ENCODE measurements at places on chromosomes 13 and 19. TPM values are rescaled to one million over a fixed set of nuclear protein-coding genes. Genes with fewer than 3 reads are reported as not detected.

GRCh38 chr19:17202249-17202648 lies 12.9 kb upstream of the USE1 start:
- H3K36me3 ChIP-seq: peaks cover 14% of the 10 kb centered on the region
- H3K27me3 ChIP-seq: no peaks in the 10 kb centered on the region
- no peaks in the 10 kb centered on the region for H3K4me1 ChIP-seq
- no peak overlapping the region for H3K4me3 ChIP-seq
- H3K27ac ChIP-seq: no peak overlapping the region
- no peak for DNase-seq

GRCh38 chr19:45202637-45203036 lies 24.1 kb downstream of the BLOC1S3 start:
- no peak overlapping the region for H3K4me3 ChIP-seq
- no peak for DNase-seq
- H3K36me3 ChIP-seq: no peaks in the 10 kb centered on the region
- no peak overlapping the region for H3K27ac ChIP-seq

SLITRK5 gene
- total RNA-seq: 0.06 TPM

DNA sequence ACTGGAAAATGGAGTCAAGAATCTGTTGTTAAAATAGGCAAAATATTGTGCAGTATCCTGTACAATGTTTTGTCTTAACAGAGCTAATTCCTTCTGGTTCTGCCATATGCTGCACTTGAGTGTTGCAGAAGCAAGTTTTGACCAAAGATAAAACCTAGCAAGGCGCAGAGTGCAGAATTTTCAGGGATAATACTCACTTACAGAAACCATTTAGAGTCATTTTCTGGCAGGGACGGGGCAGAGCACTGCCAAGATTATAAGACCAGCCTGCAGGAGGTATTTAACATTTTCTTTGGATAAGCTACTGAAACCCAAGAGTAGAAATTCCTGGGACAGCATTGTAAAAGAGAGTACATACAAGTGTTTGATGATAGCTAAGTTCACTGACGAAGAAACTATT lies 159.5 kb upstream of the EDNRB start:
- H3K27ac ChIP-seq: no peak overlapping the region
- H3K4me3 ChIP-seq: no peak overlapping the region
- no peaks in the 10 kb centered on the region for H3K4me1 ChIP-seq
- no peaks in the 10 kb centered on the region for H3K36me3 ChIP-seq

DNA sequence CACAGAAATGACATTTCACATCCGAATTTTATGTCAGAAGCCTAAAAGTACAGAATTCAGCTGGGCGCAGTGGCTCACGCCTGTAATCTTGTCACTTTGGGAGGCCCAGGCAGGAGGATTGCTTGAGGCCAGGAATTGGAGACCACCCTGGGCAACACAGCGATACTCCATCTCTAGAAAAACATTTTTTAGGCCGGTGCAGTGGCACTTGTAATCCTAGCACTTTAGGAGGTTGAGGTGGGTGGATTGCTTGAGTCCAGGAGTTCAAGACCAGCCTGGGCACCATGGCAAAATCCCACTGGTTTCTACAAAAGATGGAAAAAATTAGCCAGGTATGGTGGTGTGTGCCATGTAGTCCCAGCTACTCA lies 15.3 kb downstream of the NOP53 start:
- H3K4me3 ChIP-seq: no peak overlapping the region
- H3K27ac ChIP-seq: no peak overlapping the region

- H3K27ac ChIP-seq: no peak overlapping the region
- no peaks in the 10 kb centered on the region for H3K36me3 ChIP-seq
- no peaks in the 10 kb centered on the region for H3K4me1 ChIP-seq
- no peak for DNase-seq
- no peaks in the 10 kb centered on the region for H3K27me3 ChIP-seq
Measured at GRCh38 chr19:8215783-8216182, 6.6 kb downstream of the CERS4 start.

DNA sequence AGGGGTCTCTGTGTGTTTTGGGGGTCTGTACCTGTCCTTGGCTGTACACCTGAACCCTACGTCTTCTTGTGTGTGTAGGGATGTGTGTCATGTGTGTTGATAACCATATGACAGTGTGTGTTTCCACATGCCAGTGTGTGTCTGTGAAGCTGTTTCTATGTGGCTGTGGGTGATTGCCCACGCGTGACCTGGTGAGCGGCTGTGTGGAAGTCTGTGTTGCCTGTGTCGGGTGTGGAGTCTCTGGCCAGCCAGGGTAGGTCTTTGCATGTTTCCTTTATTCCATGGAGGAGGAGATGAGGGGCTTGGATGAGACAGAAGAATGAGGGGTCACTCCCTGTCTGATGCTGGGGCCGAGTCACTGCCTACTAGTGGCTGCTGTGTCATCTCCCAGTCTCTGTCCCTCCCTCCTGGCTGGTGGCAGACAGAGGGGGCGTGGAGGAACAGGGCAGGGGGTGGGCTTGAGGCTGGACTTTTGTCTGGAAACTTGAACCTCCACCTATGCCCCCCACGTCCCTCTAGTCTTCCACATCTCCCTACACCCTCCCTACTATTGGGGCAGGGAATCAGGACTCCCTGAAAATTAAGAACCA lies 2.8 kb upstream of the FOSB start:
- no peaks in the 10 kb centered on the region for H3K27me3 ChIP-seq
- H3K36me3 ChIP-seq: no peaks in the 10 kb centered on the region
- H3K4me1 ChIP-seq: peaks cover under 1% of the 10 kb centered on the region
- no peak overlapping the region for H3K4me3 ChIP-seq
- DNase-seq: no peak

- DNase-seq: no peak
- H3K4me1 ChIP-seq: no peaks in the 10 kb centered on the region
- no peak overlapping the region for H3K4me3 ChIP-seq
- H3K27ac ChIP-seq: no peak overlapping the region
- H3K27me3 ChIP-seq: no peaks in the 10 kb centered on the region
- no peaks in the 10 kb centered on the region for H3K36me3 ChIP-seq
Measured at GRCh38 chr13:23856008-23856750, 33.0 kb downstream of the MIPEP start.

DNA sequence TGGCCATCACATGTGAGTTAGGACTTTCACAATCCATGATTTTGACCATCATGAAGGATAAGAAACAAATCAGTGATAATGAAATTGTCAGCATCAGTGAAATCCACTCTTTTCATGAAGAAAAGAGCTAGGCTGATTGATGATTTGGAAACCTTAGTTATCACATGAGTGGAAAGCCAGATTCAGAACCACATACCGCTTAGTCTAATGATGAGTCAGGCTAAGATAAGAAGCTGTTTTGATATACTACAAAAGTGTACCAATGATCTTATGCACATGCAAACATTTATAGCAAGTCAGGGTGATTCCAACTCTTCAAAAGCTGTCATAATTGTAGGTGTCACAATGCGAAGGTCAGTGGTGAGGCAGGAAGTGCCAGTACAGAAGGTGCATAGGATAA lies 519.3 kb downstream of the GPC6 start:
- H3K27me3 ChIP-seq: no peaks in the 10 kb centered on the region
- H3K27ac ChIP-seq: no peak overlapping the region
- no peak overlapping the region for H3K4me3 ChIP-seq

PSG1 gene
- total RNA-seq: not detected

GRCh38 chr19:7983995-7984837 lies 21.2 kb downstream of the ELAVL1 start:
- peaks cover 2% of the 10 kb centered on the region for H3K4me1 ChIP-seq
- H3K4me3 ChIP-seq: no peak overlapping the region
- DNase-seq: no peak

- H3K4me1 ChIP-seq: no peaks in the 10 kb centered on the region
- H3K36me3 ChIP-seq: peaks cover 4% of the 10 kb centered on the region
- DNase-seq: no peak
- no peaks in the 10 kb centered on the region for H3K27me3 ChIP-seq
- peak within 1 kb of the TSS; percentile 98 for H3K27ac ChIP-seq
Measured at GRCh38 chr19:46745521-46746280, at the start of gene FKRP. Gene FKRP (plus strand): TSS chr19:46746057. CDS start chr19:46755451, 9,394 bp downstream.

GRCh38 chr13:100235311-100235901 lies 146.5 kb downstream of the PCCA start:
- H3K4me1 ChIP-seq: peaks cover 5% of the 10 kb centered on the region
- no peak overlapping the region for H3K27ac ChIP-seq
- peak; percentile 44 for DNase-seq
- no peak overlapping the region for H3K4me3 ChIP-seq
- no peaks in the 10 kb centered on the region for H3K27me3 ChIP-seq

DNA sequence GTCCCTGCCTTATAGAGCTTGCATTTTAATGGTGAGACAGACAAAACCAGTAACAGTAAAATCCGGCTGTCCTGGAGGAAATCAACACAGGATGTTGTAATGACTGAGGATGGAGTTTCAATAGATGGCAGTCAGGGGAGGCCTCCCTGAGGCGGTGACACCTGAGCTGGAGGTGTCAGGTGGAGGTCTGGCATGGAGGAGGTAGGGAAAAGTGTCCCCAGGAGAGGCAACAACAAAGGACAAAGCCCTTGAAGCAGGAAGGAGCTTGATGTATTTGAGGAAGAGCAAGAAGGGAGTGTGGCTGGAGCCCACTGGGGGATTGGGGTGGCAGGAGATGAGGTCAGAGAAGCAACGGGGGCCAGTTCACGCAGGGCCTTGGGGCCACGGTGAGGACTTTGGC lies 7.8 kb downstream of the GRIN2D start:
- H3K4me3 ChIP-seq: no peak overlapping the region
- no peaks in the 10 kb centered on the region for H3K4me1 ChIP-seq
- no peak for DNase-seq
- no peak overlapping the region for H3K27ac ChIP-seq
- peaks cover 10% of the 10 kb centered on the region for H3K27me3 ChIP-seq

DNA sequence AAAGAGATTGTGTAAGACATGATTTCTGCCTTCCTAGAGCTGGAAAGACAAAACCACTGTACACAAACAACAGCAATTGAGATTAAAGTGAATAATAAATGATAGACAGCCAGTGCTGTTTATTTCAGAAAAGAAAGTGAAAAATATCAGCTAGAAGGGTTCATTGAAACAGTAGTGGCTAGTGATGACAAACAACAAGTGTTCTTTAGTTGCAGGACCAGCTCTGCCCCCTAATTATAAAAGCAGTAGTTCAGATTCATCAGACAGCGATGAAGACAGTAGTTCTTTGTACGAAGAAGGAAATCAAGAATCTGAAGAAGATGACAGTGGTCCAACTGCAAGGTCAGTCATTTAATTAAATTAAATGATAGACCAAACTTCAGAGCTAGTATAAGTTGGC lies 14.8 kb downstream of the GPALPP1 start:
- H3K4me3 ChIP-seq: no peak overlapping the region
- no peak overlapping the region for H3K27ac ChIP-seq
- DNase-seq: no peak
- H3K36me3 ChIP-seq: peaks cover 45% of the 10 kb centered on the region
- no peaks in the 10 kb centered on the region for H3K4me1 ChIP-seq

- DNase-seq: no peak
- H3K27me3 ChIP-seq: no peaks in the 10 kb centered on the region
- H3K27ac ChIP-seq: no peak overlapping the region
- H3K36me3 ChIP-seq: no peaks in the 10 kb centered on the region
- no peaks in the 10 kb centered on the region for H3K4me1 ChIP-seq
- H3K4me3 ChIP-seq: no peak overlapping the region
Measured at GRCh38 chr13:38952827-38953226, 37.8 kb downstream of the STOML3 start.

DNA sequence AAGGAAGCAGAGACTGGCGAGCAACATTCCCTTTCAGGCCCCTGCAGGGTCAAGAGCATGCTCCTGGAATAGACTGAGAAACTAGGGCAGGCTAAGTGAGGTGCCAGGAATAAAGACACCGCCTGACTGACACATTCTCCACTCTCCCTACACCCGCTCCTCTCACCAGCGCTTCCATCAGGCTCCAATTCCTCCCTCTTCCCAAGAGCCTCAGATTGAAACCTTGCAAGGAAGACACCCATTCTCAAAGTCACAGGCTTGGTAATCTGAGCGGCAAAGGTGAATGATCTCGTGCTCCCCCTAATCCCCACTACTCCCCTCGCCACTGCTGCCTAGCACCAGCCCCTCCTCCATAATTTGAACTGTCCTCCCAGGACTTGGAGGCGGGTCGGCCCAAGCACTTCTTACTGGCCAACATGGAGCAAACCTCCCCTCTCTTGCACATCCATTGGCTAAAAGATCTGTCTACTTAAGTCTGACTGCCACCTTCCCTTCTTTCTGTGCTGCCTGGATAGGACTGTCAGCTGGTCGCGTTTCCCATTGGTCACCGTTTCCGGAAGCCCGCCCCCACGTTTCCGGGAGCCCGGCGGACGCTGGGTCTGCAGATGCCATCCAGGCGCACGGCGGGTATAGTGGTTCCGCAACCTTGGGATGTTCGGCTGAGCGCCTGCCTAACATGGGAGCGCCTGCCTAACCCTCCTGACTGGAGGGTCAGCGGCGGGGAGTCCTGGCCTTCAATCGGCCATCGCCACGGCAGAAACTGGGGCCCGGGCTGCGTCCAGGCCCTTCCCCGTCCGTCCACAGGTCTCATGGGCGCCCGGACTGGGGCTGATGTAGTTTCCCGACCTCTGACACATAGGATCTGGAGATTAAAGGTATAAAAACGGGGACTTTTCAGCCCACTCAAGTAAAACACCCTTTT lies 33.6 kb downstream of the ZNF383 start:
- H3K27ac ChIP-seq: no peak overlapping the region
- H3K4me3 ChIP-seq: no peak overlapping the region
- DNase-seq: no peak

- H3K36me3 ChIP-seq: no peaks in the 10 kb centered on the region
- DNase-seq: no peak
- no peaks in the 10 kb centered on the region for H3K4me1 ChIP-seq
- H3K27me3 ChIP-seq: no peaks in the 10 kb centered on the region
- no peak overlapping the region for H3K27ac ChIP-seq
Measured at GRCh38 chr13:20894245-20894644, 8.3 kb downstream of the XPO4 start.

- no peaks in the 10 kb centered on the region for H3K27me3 ChIP-seq
- H3K4me1 ChIP-seq: no peaks in the 10 kb centered on the region
- no peak overlapping the region for H3K27ac ChIP-seq
- no peak overlapping the region for H3K4me3 ChIP-seq
- H3K36me3 ChIP-seq: no peaks in the 10 kb centered on the region
Measured at GRCh38 chr13:39760521-39760920, 105.1 kb downstream of the COG6 start.

DNA sequence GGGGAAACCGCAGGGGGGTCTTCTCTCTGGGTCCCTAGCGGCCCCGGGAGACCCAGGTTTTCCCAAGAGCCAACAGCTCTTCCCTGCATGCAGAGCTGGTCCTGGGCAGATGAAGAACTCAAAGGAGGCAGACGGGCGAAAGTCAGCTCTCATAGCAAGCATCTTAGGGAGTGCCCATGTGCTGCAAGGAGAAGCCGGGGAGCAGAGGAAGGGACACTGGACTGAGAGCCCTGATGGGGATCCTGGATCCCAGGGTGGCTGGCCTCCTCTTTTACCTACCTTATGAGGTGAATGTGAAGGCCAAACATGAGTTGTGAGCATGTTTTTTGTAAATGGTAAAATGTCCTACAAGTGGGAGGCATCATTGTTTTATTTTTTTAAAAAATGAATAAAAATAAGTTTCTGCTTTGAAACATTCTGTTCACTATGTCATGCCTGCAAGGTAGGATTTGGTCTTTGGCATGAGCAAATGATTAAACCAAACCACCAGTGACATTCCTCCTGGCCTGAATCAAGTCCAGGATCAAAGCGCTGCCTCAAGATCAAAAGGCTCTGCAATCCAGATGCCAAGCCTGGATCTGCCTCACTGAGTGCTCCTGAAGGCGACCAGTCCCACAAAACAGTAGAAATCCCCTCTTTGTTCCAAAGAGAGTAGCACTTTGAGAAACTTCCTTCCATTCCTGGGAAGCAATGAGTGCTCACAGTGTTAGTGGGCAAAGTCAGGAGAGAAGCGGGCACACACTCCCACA lies 92.2 kb upstream of the SERP2 start:
- H3K4me3 ChIP-seq: no peak overlapping the region
- no peaks in the 10 kb centered on the region for H3K27me3 ChIP-seq
- peaks cover 10% of the 10 kb centered on the region for H3K4me1 ChIP-seq
- DNase-seq: no peak

GRCh38 chr13:21967871-21968270 lies 297.0 kb downstream of the FGF9 start:
- H3K36me3 ChIP-seq: no peaks in the 10 kb centered on the region
- H3K4me3 ChIP-seq: no peak overlapping the region
- H3K4me1 ChIP-seq: no peaks in the 10 kb centered on the region
- no peaks in the 10 kb centered on the region for H3K27me3 ChIP-seq
